ENCODE measurements at places on chromosomes 12 and 14.
A peak's percentile ranks its signal among the peaks of the same experiment; 100 is the strongest.

DNA sequence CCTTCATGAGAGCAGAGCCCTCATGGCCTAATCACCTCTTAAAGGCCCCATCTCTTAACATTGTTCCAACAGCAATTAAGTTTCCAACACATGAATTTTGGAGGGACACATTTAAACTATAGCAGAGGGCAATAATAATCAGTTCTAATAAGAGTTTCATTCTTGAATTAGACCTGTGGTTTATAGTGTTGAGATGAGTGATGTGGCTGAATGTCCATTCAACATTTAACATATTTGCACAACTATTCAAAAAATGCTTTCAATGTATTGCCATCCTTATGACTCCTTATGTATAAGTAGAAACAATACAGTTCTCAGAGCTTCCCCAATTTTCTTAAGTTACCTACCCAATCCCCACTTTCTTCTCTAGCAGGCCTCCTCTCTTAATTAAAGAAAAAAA is 21.5 kb downstream of the KLHL28 start:
- DNase-seq: no peak

- DNase-seq: no peak
Measured at GRCh38 chr14:93031505-93032315, 84.0 kb downstream of the ITPK1 start.

DNA sequence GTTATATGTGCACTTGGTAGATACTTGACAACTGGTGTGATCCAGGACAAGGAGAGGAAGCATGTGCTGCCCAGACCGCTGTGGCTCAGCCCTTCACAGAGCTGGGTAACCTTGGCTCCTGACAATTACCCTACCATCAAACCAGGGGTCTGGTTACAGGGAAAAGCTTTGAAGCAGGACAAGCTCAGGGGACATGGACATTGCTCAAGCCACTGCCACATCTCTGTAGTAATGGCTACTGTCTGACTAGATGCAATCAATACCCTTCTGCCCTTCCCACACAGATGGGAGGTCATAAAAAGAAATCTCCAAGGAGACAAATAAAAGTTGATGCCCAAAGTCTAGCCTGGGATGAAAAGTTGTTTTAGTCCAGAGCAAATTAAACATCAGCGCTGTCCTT is 577.4 kb downstream of the MED13L start:
- DNase-seq: no peak

- no peak for DNase-seq
Measured at GRCh38 chr12:131024721-131025120, 71.0 kb downstream of the ADGRD1 start.

- no peak for DNase-seq
Measured at GRCh38 chr14:73750531-73750901, 36.3 kb upstream of the PNMA1 start.

- no peak for DNase-seq
Measured at GRCh38 chr12:111792155-111792855, 25.6 kb downstream of the ALDH2 start.

DNA sequence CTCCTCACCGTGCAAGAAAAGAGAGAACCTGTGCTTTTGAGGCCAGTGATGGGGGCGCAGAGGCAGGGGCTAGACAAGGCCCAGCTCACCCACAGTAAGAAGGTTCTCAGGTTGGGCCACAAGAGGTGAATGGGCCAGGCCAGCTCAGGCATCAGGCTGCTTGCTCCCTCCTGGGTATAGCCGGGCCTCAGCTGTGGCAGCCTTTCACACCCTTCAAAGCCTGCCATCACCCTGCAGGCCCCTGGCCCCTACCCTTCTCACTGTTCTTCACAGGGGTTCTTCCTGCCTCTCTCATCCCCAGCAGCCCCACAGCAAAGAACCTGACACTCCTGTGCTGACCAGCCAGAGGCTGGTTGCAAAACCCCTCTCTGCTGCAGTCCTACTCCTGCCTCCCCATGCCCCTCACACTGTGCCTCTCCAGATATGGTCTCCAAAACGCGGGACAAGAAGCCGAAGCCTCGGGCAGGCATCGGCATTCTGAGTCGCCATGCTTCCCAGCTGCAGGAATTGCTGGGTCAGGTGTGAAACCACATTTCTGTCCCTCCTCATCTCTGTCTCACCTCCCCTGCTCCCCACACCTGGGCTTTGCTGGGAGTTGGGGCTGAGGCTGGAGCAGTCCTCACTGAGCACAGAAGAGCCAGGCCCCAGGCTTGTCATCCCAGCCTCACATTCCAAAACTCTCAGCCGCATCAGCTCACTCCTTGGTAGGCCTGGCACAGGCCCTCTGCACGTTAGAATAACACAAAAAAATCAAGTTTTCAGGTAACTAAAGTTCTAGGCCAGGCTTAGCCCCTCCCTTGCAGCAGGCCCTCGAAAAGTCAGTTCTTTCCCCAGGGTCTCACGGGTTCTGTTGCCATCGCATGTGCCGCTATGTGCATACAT is 6.9 kb upstream of the FAIM2 start:
- DNase-seq: no peak

GRCh38 chr12:67689385-67689784 is 40.8 kb downstream of the DYRK2 start:
- DNase-seq: no peak

GRCh38 chr12:50039151-50039835 is 14.0 kb upstream of the RACGAP1 start:
- DNase-seq: peak; percentile 93

DNA sequence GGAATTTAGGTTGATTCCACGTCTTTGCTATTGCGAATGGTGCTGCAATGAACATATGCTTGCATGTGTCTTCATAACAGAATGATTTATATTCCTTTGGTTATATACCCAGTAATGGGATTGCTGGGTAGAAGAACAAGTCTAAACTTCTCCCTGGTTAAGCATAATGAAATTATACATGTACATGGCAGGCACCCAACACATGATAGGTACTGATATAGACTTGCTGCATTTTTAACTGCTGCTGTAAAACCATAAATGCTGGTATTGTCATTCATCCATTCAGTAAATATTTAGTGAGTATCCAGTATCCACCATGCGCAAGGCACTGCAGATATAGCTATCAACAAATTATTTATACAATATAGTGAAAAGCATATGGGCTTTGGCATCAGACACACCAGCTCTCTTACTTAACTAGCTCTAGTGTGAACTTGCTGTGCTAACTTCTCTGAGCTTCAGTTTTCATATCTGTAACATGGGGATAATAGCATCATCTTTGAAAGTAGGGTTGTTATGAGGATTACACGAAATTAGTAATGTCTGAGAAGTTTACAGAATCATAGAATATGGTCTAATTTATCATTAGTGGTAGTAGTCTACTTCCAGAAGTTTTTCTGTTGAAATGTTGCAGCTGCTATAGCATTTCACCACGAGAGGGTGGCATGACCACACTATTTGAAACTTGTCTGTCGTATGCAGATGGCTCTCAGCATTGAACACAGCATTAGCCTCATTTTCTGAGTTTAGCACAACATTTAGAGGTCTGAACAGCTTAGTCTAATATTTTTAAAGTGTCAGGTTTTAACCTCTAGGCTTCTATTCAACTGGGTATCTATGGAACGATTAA is 32.0 kb upstream of the SEL1L start:
- peak; percentile 59 for DNase-seq

GRCh38 chr14:39668449-39668848 is 236.2 kb upstream of the FBXO33 start:
- no peak for DNase-seq

DNA sequence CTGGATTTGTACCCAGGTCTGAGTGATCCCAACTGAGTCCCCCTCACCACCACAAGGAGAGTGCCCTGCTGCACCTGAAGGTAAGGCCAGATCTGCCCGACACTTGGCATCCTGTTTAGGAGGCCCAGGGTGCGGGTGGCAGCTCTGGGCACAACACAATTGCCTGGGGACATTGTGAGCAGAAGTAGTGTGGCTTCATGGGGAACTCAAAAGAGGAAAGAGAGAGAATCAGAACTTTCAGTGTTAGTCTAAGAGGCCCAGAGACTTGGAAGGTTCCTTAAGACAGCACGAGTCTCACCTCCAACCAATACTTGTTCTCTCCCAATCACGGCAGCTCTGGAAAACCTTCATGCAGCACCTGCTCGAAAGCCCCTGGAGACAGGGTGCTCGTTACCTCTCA is 6.6 kb upstream of the SLC8B1 start:
- DNase-seq: no peak

DNA sequence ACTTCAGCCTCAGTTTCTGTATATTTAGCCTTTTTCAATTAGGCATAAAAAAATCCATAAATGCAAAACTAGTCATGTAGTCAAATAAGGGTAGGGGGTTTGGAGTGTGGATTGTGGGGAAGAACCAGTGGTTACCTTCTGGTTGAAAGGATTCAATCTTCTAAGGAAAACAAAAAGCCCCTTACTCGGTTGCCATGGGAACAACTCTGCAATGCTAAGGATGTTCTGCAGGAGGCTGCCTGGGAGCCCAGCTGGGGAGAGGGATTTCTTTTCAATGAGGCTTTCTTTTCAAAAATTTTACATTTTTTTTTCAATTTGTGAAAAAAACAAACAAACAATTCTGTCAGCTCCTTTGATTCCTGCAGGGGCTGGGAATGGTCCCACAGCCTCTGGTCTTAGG is 67.2 kb downstream of the SLC8A3 start:
- DNase-seq: peak; percentile 93

- no peak for DNase-seq
Measured at GRCh38 chr12:27602516-27602915, 78.5 kb downstream of the PPFIBP1 start.

- DNase-seq: no peak
Measured at GRCh38 chr12:43740511-43741100, 18.0 kb downstream of the PUS7L start.

- no peak for DNase-seq
Measured at GRCh38 chr12:10408842-10409241, 715 bp downstream of the KLRC4 start.

GRCh38 chr14:56797003-56797568 is 13.2 kb downstream of the OTX2 start:
- DNase-seq: no peak

GRCh38 chr14:97401714-97402113 is 604.5 kb downstream of the VRK1 start:
- no peak for DNase-seq

DNA sequence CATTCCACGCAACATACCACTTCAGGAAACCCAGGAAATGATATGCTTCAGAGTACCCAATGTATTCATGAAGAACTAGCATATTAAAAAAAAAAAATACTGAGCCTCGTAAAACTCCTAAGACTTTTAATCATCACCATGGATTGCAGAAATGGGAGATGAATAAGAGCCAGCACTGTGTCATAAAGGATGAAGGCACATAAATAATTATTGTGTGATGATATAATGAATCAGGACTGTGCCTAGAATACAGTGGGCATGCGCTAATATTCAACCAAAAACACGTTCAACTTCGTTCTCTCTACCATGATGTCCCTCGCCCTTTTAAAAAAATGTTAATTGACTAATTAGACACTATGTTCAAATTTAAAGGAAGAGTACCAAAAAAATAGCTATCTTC is 68.7 kb downstream of the CIT start:
- no peak for DNase-seq

DNA sequence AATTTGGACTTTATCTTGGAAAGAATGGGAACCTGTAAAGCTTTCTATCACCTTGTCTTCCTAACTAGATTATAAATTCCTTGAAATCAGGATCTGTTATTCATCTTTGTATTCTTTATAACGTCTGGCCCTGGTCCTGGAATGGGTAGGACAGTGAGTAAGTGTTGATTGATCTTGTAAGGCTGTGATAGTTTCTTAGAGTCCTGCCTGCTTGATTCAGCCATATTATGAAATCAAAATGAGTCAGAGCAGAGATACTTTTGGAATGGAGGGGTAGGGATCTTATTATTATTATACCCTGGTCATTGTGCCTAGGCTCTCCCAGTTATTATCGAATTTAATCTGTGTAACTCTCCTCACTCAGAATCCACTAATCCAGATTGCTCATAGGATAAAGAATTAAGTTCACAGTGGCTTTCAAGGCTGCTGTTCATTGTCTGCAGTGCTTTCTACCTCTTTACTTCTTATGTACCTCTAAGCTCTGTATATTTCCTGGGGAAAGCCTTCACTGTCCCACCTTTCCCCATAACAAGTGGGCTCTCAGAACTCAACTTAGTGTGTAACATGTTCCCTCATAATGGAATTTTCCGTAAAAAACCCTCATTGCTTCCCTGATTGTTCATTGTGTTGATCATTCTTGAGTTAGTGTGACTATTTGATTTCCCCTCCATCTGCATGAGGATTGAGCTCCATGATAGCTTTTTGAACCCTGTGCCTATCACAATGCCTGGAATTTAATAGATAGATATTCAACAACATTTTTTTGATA is 93.3 kb downstream of the DAAM1 start:
- no peak for DNase-seq

DNA sequence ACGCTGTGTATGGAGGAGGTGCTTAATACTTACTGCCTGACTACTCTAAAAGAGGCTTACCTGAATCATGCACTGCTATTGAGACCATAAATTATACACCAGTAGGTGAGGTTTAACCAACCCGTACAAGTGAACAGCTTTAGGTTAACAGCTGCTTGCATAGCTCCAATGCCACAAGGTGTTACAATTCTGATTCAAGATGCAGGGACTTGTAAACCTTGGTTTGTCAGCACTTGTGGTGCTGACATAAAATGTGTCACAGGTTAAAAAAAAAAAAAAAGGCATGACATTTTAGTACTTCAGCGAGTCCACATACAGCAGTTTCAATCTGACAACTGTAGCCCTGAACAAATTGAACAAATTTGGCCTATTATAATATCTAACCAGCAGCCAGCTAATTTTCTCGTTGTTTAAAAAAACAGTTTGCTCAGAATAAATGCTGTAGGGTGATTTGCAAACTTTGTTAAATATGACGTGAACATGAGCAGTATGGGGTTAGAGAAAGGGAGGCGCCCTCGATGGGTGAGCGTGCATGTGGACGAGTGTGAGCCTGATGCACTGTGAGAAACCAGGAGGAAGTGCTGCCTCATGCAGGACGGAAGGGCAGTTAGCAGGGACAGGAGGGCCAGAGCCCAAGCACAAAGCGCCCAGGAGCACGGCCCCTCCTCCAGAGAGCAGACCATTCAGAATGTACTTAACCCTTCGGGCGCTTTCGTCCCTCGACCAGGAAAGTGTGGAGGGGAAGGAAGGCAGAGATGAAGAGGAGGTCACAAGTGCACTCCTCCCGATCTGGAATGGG is 44.7 kb downstream of the TCHP start:
- peak; percentile 89 for DNase-seq

Data from neural progenitor cell (in vitro differentiated cells).